ENCODE measurements at places on chromosomes 6 and 20. TPM values are rescaled to one million over a fixed set of nuclear protein-coding genes. Genes with fewer than 3 reads are reported as not detected.

Gene IGF2R
- total RNA-seq = 68.2 TPM

Gene PLEKHG1
- 7.8 TPM for total RNA-seq

Gene TSPO2
- total RNA-seq = not detected

Gene NFATC2
- total RNA-seq = 29.4 TPM

Gene MRAP2
- 0.11 TPM for total RNA-seq

Gene VNN1
- not detected for total RNA-seq

Gene BTN1A1
- 0.21 TPM for total RNA-seq

- no peak for ATAC-seq
Observed at GRCh38 chr20:4546786-4547185, 174.9 kb upstream of the PRND start.

DNA sequence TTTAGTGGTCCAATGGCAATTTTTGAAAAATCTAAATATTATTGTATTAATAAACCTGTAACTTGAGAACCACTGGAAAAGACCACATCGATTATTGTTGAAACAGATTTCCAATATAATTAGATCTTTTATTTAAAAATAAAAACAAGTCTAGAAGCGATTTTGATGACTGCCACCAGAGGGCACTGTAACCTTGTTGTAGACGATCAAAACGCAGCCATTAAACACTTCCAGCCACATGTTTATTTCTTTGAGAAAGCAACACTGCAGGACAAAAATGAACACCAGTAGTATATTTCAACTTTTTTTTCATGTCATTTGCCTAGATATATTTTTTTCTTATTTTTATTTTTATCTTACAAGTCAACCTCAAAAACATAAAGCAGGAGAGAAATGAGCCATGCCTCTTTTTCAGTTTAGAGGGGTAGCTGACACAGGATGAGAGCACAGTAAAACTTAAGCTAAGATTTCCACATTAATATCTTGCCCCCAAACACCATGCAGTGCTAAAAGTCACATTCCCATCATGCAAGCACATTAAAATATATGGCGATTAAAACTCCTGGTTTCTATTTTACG, 115.4 kb downstream of the OPRM1 start:
- no peak for ATAC-seq

- peak; percentile 85 for ATAC-seq
Observed at GRCh38 chr20:53609491-53610445, 16.1 kb upstream of the ZNF217 start.

GRCh38 chr6:21780679-21781078, 187.1 kb downstream of the SOX4 start:
- no peak for ATAC-seq

DNA sequence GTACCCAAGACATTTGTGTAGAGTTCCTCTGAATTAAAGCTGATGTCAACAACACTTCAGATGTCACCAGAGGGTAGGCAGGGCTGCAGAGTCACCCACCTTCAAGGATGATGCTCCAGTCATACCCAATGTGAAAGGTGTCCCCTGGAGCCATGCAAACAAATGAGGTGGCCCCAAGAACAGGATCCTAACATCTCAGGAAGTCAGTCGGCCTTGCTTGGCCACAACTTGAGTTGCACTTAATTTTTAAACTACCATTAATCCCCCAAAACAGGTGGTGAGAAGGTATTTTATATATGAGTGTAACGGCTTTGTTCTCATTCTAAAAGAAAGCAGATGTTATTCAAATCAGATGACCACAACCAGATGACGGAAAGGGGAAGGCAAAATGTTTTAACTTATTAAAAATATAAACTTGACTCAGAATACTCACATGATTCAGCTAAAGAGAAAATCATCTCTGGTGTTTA, 21.1 kb upstream of the SERPINB1 start:
- peak; percentile 73 for ATAC-seq

- ATAC-seq = no peak
Observed at GRCh38 chr20:45948742-45949541, 14.5 kb downstream of the PCIF1 start.

GRCh38 chr6:159450815-159451465, 242.1 kb downstream of the SOD2 start:
- ATAC-seq = no peak

- no peak for ATAC-seq
Observed at GRCh38 chr6:13453153-13453552, 34.2 kb downstream of the GFOD1 start.

DNA sequence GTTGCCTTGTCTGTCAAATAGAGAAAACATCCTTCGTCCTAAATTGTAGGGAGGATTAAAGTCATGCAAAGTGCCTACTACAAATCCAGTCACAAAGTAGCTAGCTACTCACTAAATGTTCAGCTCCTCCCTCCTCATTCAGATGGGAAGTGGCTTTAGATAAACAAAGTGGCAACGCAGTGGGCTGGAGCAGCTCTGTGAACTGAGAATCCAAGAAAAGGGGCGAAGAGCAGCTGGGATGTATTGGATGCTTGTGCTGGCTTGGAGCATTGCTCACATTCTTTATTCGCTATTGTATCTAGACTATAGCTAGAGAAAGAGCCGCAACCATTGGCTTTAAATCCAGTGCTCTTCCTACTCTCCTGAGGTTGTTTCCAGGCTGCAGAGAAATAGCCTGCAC, 10.3 kb downstream of the MOG start:
- no peak for ATAC-seq

GRCh38 chr6:68094070-68094469, 541.0 kb upstream of the ADGRB3 start:
- ATAC-seq = no peak

- ATAC-seq = peak; percentile 56
Observed at GRCh38 chr20:13029687-13030375, 21.1 kb downstream of the SPTLC3 start.

- ATAC-seq = peak; percentile 72
Observed at GRCh38 chr6:110185879-110186278, 5.7 kb downstream of the CDC40 start.

- no peak for ATAC-seq
Observed at GRCh38 chr20:19482726-19483125, 270.3 kb downstream of the SLC24A3 start.

- no peak for ATAC-seq
Observed at GRCh38 chr20:33046412-33046811, 7.3 kb upstream of the BPIFB3 start.

- ATAC-seq = no peak
Observed at GRCh38 chr6:2783188-2783963, 18.2 kb downstream of the WRNIP1 start.

DNA sequence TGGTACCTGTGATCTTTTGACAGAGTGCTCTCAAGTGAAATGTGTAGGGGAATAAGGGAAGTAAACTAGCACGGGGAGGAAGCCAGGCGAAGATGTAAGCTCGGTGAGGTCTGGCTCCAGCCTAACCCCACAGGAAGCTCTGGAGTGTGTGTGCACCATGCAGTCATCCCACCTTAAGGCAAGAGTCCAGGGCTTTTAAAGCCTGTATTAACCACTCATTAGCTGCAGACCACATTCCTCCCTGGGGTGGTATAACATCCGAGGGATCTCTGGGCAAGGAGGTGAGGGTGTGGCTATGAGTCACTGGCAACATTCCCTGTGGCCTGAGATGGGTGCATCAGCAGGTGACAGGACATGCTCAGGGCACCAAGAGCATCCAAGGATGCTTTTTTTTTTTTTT, 12.5 kb upstream of the RANBP9 start:
- no peak for ATAC-seq

DNA sequence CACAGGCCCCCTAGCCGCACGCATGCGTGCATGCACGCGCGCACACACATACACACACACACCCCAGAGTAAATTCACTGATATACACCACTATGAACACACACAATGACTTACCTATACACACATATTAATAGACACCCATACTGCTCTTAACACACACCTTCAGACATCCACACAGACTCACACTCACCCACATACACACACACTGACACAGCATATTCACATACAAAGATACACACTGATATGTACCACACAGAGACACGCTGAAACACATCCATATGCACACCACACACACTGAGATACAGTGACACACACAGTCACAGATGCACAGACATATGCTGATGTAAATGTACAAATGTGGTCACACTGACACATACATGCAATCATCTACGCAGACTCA, 5.6 kb downstream of the SGK2 start:
- ATAC-seq = no peak

DNA sequence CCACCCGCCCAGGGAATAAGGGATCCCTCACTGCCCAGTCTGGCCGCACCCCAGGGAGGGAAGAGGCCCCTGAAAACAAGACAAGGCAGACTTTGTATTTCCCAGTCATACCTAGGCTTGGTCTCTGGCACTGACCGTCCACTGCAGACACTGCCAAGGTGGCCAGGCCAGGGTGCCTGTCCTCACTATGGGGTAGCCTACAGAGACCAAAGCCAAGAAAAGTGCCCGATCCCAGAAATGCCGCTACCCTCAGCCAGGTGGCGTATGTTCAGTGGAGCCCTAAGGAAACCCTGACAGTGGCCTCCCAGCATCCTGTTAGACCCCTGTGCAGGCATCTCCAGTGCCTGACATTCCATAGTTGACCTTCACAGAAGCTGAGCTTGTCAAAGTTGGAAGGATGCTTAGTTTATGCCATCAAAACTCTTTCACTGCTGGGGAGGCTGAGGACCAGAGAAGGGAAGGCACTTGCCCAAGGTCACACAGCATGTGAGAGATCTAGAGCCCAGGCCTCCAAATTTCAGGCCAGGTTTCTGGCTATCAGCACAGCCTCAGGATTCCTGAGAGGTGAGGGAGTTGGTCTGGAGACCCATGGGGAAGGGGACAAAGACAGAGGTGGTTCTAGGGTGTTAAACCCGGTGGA, 2.5 kb downstream of the SCRT2 start:
- no peak for ATAC-seq

DNA sequence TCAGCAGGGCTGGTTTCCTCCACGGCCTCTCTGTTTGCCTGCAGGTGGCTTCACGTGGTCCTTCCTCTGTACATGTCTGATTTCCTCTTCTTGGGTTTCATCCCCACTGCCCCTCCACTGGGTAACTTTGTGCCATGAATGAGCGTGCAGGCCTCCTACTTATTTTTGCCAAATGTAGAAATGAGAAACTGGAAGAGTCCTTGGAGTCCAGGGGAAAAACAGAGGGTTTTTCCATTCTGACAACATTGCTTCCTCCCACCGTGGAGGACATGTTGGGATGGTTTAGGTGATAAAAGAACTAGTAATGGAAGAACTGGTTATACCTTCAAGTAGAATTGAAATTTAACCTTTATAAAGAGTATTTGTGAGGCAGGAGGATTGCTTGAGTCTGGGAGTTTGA, 699.5 kb downstream of the QKI start:
- ATAC-seq = no peak

DNA sequence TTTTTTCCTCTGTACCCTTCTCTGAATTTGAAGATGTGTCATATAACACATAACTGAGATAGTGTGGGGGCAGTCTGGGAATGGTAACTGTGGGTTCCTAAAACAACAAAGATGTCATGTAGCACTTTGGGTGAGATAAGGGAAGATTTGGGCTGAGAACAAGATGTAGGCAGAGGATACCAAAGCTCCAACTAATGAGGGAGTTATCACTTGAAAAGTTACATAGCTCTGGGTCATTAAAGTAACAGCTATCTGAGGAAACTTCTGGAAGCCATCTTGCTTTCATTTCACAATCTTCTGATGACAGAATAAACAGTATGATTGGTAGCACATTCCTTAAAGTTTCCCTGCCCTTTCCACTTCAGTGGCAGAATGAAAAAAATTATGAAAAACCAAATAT, 255.4 kb downstream of the TBX18 start:
- no peak for ATAC-seq

Measured in activated T-helper 17 cell treated with anti-CD3 and anti-CD28 coated beads, Interleukin-2, amount 50 U/mL, for 72 hours (primary cell).